ENCODE measurements at places on chromosomes 13 and 19.

GRCh38 chr19:1837625-1838105, 10.6 kb downstream of the REXO1 start:
- peak; percentile 65 for DNase-seq

DNA sequence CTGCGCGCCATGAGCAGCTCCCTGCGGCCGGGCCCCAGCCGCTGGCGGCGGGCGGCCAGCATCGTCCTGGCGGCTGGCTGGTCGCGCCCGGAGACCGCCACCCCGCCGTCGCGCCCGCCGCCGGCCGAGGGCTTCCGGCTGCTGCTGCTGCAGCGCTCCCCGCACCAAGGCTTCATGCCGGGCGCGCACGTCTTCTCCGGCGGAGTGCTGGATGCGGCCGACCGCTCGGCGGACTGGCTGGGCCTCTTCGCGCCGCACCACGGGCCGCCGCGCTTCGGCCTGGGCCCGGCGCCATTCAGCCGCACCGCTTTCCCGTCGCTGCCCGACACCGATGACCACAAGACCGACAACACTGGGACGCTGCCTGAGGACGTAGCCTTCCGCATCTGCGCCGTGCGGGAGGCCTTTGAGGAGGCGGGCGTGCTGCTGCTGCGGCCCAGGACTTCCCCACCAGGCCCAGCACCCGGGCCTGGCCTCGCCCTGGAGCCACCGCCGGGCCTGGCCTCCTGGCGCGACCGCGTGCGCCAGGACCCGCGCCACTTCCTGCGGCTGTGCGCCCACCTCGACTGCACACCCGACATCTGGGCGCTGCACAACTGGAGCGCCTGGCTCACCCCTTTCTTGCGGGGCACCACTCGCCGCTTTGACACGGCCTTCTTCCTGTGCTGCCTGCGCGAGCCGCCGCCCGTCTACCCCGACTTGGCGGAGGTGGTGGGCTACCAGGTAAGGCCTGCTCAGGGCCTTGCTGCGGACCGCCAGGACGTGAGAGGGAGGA, 518 bp downstream of the NUDT19 start:
- DNase-seq, result peak; percentile 68

- no peak for DNase-seq
Measured at GRCh38 chr19:32662186-32662585, 12.8 kb downstream of the ANKRD27 start.

DNA sequence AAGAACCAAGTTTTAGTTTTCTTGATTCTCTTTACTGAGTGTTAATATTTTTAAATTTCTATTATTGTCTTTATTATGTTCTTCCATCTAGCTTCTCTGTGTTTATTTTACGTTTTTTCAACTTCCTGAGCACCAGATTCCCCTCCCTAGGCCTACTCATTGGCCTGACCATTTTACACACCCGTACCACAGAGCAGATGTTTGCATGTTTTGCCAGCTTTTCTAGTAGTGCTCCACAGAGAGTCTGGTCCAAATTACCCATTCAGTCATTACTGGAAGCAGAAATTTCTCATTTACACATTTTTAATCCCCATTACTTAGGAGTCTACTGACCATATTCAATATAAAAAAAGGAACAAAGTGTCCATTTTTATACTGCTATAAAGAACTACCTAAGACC, 66.9 kb downstream of the ING1 start:
- no peak for DNase-seq

DNA sequence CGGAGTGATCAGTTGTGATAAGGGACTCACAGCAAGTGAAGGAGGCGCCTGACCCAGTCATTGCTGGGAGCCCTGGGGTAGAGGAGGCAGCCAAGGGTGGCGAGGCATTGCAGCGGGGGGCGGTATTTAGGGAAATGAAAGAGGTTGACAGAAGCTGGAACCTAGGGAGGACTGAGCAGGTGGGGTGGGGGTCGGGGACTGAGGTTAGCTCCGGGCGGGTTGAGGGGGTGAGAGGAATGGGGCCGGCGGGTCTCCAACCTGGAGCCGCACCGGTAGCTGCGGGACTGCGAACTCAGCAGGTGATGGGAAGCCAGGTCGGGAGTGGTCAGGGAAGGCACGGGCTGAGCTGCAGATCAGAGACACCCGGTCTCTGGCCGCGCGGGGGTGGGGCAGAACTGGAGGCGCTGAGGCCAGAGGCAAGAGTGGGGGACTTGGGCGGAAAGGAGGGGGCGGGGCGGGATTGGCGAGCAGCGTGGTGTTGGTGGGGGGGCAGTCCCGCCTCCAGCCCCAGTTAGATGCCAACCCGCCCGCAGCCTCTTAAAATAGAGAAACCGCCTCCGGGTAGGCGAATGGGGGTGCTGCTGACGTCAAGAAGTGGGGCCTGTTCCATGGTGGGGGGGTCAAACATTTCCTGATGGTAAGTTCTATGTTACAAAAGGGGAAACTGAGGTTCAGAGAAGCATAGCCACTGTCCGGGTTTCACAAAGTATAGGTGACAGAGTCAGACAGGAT, 1.5 kb downstream of the MAST3 start:
- DNase-seq, result no peak

GRCh38 chr13:50131920-50132903, 117.0 kb downstream of the KCNRG start:
- no peak for DNase-seq

GRCh38 chr13:97335488-97336134, 98.4 kb upstream of the RAP2A start:
- DNase-seq, result no peak

DNA sequence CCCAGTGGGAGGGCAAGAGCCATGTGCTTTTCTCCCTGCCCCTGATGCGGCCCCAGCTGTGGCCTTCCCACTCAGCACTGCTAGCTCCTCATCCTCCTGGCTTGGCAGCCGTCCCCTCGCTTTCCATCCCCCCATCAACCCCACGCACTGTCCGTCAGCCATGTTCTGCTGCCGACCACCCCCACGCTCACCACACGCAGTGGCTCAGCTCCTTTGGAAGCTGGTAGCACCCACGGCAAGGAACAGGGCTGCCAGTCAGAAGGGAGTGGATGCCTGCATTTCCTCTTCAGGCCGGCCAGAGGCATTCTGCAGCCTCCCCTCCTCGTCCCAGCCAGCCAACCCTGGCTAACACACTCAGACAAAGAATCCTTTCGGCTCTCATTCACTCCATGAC, 6.3 kb downstream of the CALM3 start:
- DNase-seq, result no peak

DNA sequence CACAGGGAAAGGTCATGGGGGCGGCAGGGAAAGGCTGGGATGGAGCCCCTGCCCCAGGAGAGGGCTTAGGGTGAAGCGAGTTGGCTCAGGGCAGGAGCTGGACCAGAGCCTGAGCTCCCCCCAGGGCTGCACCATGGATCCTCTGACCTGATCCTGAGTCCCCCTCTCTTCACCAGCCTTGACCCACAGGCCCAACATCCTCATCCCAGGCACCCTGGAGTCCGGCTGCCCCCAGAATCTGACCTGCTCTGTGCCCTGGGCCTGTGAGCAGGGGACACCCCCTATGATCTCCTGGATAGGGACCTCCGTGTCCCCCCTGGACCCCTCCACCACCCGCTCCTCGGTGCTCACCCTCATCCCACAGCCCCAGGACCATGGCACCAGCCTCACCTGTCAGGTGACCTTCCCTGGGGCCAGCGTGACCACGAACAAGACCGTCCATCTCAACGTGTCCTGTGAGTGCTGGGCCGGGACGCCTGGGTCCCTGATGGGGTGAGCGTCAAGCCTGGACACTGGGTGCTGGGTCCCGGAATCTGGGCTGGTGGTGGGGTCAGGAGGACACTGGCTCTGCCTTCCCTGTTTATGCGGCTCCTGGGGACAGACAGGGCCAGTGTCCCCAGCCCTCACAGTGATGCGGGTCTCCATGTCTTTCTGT, 842 bp downstream of the SIGLEC9 start:
- DNase-seq, result no peak

- DNase-seq, result peak; percentile 83
Measured at GRCh38 chr13:34762312-34762711, 179.8 kb upstream of the NBEA start.

DNA sequence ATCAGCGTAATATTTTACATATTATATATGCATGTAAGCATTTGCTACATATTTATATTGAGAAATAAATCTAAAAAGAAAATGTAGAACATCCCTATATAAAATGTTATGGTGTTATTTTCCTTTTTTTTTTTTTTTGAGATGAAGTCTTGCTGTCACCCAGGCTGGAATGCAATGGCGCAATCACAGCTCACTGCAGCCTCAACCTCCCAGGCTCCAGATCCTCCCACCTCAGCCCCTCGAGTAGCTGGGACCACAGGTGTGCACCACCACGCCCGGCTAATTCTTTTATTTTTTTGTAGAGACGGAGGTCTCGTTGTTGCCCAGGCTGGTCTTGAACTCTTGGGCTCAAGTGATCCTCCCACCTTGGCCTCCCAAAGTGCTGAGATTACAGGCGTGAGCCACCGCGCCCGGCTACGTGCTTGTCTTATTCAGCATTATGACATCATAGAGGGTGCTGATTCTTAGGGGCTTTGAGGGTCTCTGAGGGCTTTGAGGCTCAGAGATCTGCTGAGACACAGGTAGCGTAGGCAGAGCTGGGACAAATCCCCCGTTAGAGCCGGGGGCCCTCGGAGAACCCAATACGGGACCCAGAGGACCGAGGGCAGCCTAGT, 101.9 kb downstream of the GADD45B start:
- DNase-seq, result peak; percentile 16

- DNase-seq, result no peak
Measured at GRCh38 chr13:22629374-22629773, 551.4 kb upstream of the SGCG start.

- DNase-seq, result no peak
Measured at GRCh38 chr13:78593652-78594455, 9.5 kb downstream of the POU4F1 start.

GRCh38 chr19:32362318-32362691, 16.9 kb downstream of the ZNF507 start:
- DNase-seq, result no peak

GRCh38 chr19:18860725-18861124, 29.0 kb downstream of the UPF1 start:
- no peak for DNase-seq

GRCh38 chr13:42100960-42101359, 52.5 kb downstream of the DGKH start:
- DNase-seq, result no peak

GRCh38 chr13:49298416-49298815, 50.7 kb downstream of the CDADC1 start:
- DNase-seq, result no peak

DNA sequence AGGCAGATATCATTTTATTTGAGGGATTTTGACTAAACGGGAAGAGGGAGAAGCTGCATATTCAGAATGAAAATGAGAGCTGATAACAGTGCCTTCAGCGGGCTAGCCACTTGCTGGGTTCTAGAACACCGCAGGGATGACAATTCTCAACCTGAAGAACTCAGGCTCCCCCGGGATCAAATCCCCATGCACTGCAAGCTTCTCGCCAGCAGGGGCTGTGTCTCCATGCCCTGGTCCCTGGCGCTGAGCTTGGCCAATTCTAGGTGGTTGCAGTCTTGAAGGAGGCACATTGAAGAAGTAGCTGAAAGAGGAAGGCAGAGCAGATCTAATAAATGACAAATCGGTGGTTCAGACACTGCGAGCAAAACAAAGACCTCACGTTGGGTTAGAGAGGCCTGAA, 128.7 kb downstream of the UQCRFS1 start:
- DNase-seq, result no peak

DNA sequence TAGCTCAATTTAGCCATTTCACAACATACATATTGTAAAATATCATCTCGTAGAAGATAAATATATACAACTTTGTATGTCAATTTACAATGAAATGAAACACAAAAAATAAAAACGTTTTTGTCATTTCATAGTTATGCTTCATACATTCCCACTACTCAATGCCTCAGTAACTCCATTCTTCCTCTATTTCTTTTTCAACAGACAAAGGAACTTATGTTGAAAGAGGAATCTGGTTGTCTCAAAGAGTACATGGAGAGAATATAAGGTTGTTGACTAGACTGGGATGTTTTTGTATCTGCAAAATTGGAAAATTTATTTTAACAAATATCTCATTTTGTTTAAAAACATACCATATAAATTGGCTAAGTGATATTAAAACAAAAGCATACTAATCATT, 12.8 kb downstream of the KCTD12 start:
- no peak for DNase-seq

GRCh38 chr19:48623556-48624066, 4.3 kb downstream of the SPHK2 start:
- peak; percentile 26 for DNase-seq

DNA sequence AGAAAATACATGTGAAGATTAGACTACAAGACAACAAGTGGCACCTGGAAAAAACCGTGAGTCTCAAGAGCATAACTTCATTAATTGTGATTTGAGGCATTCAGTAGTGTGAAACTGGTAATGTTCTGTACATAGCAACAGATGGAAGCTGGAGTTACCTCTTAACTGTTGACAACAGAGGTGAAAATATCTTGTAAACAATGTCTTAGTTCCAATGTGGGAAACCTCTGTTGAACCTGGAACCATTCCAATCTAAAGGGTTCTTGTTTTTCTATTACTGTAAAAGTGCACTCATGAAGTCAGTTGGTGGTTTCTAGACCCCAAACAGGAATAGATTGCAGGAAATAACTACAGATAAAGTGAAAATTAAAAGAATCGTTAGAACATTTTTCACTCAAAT, 728.4 kb downstream of the SLITRK1 start:
- no peak for DNase-seq

DNA sequence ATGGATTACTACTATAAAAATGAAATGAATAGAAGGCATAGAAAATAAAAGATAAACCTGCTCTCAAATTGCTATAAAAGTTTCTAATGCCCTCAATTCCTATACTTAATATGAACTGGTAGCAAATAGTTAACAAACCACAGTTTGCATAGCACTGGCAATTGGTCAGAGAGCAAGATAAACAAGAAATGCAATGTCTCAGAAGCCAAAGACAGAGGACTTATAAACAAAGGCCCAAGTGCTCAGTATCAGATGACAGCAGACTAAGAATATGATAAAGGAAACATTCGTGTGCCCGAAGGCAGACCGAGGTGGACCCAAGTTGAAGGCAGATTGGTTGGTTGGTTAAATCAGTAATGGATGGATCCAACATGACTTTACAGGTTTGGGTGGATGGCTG, 50.6 kb downstream of the IPO5 start:
- DNase-seq, result peak; percentile 72

- no peak for DNase-seq
Measured at GRCh38 chr13:40383885-40384284, 282.6 kb downstream of the FOXO1 start.

- no peak for DNase-seq
Measured at GRCh38 chr19:35911790-35912189, 3.7 kb upstream of the TYROBP start.

GRCh38 chr19:9461938-9462337, 26.6 kb upstream of the ZNF266 start:
- no peak for DNase-seq

DNA sequence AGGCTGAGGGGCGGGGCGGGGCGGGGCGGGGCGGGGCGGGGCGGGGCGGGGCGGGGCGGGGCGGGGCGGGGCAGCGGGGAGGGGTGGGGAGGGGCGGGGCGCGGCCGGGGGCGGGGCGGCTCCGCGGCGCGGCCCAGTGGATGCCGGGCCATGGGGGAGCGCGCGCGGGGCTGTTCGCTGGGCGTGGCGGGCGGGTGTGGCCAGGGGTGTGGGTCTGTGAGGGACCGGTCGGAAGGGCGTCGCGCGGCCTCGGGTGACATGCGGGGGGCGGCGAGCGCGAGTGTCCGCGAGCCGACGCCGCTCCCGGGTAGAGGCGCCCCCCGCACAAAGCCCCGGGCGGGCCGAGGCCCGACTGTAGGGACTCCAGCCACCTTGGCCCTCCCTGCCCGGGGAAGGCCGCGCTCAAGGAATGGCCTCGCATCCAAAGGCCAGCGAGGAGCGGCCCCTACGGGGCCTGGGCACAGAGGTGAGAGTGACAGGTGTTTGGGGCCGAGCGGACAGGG, at the start of gene ZFP28:
TSS of gene ZFP28 (plus strand) at position 188 of the 503 bp plus-strand sequence. CDS start at position 259, 71 bp downstream.
- no peak for DNase-seq

GRCh38 chr19:19546751-19547162, 8.7 kb downstream of the CILP2 start:
- DNase-seq, result peak; percentile 46
